Ovary (tissue), 10 donors: ENCODE measurements at places on chromosomes 2 and 18.

DNA sequence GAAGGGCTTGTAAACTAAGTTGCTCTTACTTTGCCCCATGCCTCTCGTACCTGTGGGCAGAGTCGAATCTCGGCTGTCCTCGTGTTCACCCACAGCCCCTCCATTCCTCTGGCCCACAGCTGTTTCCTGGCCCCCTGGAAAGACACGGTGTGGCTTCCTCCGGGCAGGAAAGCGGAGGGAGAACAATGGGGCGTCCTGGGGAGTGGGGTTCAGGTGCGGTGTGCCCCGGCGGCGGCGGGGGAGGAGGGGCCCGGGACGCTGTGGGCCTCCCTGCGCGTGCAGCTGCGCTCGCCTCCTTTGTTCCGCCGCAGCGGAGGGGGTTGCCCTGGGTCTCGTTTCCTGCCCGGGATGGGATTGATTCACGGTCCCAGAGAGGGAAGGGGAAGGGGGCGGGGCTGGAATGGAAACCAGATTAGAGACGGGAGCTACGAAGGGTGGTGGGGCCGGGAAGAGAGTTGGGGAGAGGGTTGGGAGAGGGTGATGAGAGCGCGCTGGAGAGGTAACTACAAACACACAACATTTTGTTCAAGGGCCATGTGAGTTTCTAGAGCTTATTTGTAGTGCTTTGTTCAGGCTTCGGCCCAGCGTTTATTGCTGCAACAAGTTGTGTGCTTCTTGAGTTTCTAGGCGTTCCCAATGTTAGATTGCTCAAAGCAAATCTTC, 796 bp downstream of the MYO1B start:
- DNase-seq: peak; percentile 77

- DNase-seq: no peak
Measured at GRCh38 chr2:100484390-100484789, 14.1 kb downstream of the NMS start.

GRCh38 chr2:189709501-189710221, 35.2 kb downstream of the ANKAR start:
- DNase-seq: no peak

DNA sequence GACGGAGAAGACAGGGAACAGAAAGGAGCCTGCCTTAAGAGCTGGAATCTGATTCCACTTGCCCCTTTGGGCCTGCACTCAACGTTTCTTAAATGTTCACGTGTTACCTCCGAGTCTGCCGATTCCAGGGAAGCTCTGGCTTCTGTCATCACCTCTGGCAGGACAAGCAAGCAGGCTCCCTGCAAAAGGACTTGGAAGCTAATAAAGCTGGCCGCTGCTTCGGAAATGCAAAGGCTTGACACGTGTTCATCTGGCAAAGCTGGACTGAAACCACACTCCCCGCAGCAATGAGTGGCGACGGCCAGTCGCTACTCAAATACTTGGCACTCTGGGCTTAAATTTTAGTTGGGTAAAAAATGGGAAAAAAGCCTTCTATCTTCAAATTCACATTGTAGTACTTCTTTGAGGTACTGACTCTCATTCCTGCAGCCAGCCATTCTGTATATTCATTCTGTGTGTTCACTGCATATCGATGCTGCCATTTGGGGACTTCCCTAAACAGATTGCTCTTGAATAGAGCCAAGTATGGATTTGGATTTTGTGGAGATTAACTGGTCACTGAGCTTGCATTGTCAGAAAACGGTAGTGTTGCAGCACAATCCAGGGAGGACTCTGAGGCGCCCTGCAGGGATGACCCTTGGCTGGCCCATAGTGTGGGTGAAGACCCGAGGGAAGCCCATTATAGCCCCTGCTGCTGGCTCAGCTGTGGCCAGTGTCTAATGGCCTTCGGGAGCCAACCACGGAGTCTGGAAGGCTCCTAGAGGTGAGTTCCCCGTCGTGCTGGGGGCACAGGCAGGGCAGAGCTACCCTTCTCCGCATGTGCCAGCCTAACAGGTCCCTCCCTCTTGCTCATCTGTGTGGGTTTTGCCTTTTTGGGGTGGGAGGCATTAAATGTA, 231.5 kb downstream of the PRKCE start:
- DNase-seq: peak; percentile 14

DNA sequence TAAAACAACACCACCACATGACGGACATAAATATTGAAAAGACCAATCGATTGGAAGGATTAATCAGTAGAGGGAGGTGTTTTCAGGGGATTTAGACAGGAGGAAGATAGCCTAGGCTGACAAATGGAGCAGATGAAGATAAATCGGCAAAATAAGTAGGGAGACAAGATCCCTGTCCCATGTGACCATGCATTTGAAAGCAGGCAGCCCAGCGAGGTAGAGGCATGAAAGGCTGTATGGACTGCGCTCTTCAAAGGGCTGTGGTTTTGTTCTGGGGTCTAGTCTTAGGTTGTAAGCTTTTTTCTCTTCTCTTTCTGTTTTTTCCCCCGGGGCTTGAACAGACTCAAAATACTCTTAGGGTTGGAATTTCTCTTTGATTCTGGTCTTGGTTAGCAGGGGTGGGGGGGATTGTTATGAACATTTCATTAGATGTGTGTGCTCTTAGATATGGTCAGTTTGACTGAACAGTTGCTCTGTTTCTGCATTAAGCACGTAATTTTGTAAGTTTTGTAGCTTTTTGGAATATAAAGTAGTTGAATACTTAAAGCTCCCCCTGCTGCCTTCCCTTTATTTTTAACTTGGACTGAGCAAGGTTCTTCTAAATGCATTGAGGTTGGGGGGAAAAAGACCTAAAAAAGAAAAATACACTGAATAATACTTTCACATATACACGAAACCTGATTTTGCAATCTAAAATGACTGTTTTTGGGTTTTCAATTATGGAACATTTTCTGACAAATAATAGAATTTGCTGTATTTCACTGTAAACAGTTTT, 32.2 kb downstream of the ZNF532 start:
- DNase-seq: no peak

GRCh38 chr2:137930146-137930545, 34.1 kb upstream of the HNMT start:
- no peak for DNase-seq

- DNase-seq: no peak
Measured at GRCh38 chr18:34528177-34528576, 181.9 kb upstream of the DTNA start.

- no peak for DNase-seq
Measured at GRCh38 chr2:172097557-172098131, 5.1 kb downstream of the DLX2 start.

DNA sequence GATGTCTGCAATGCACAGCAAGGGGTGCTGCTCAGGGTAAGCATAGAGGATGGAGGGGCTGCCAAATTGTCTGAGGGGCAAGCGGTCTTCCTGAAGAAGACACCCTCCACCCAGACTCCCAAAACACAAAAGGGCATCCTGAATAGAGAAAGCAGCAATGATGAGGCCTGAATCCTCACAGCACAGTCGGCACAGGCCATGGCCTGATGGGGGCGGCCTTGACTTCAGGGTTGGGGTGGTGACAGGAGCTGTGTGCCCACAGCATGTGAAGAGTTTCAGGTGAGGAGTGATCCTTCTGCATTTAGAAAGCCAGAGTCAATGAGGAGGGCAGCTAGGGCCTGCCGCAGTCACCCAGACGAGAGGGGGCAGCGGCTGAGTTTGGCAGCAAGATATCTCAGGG, 159.4 kb downstream of the GALNT14 start:
- DNase-seq: no peak

GRCh38 chr18:8478166-8478967, 130.9 kb upstream of the RAB12 start:
- peak; percentile 50 for DNase-seq

DNA sequence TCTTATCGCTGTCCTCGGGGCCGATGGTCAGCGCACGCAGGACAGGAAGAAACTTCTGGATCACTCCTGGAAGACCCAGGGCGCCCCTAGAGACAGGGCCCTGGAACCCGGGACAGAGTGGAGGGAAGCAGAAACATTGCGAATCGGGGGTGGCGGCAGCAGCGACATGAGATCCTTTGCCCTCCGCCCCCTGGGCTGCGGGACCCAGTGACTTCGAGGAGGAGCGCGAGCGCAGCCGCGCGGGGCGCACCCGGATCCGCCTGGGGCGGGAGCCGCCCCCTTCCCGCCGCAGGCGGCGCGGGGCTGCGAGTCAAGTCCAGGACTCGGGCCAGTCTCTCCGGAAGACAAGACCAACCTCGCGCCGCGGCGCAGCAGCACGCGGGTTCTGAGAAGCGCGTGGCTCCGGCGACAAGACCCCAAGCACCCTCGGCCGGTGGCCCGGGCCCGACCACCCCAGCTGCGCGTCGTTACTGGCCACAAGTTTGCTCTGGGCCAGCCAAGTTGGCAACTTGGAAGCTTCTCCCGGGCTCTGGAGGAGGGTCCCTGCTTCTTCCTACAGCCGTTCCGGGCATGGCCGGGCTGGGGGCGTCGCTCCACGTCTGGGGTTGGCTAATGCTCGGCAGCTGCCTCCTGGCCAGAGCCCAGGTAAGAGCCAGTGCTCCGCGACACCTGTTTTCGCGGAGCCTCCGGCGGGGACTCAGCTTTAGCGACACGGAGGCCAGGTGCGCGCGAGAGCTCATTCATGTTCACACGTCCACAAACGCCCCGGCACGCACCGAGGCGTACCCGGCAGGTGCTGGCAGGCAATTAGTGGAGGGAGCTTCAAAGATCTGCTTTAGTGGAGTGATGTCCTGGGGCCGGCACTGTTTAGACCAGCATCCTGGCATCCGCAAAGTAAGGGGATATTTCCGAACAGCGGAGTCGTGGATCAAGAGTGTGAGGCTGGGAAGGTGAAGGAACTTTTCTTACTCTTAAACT, at the start of gene PTH2R:
Gene PTH2R, plus strand, starts transcription at position 319 of the 978 bp plus-strand sequence. Its CDS starts 252 bp downstream, at position 571.
- no peak for DNase-seq
